ENCODE measurements at places on chromosomes 3 and 15.

- no peak for DNase-seq
Measured at GRCh38 chr3:127036209-127037020, 53.5 kb downstream of the PLXNA1 start.

DNA sequence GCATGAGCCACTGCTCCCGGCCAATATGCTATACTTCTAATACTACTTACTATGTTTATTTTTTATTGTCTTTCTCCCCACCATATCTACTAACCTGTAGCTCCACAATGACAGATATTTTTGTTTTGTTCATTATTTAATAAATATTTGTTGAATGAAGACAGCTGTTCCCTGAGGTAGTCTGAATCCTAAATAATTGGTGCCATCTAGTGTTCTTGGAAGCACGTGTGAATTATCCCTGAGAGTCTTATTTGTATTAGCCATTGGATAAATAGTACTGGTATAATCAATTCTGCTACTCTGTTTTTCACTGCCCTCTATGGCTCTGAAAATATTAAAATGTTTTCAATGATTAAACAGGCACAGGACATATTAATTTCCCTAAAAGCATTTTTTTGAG is 5.6 kb upstream of the APPL1 start:
- DNase-seq, result no peak

- DNase-seq, result no peak
Measured at GRCh38 chr15:42111924-42112323, 17.6 kb upstream of the PLA2G4D start.

- no peak for DNase-seq
Measured at GRCh38 chr3:72177075-72178050, 392.4 kb upstream of the PROK2 start.

GRCh38 chr15:42735382-42736165 is 1.4 kb downstream of the CDAN1 start:
- no peak for DNase-seq

- DNase-seq, result no peak
Measured at GRCh38 chr15:92164327-92165000, 229.2 kb upstream of the ST8SIA2 start.

GRCh38 chr15:69394556-69395282 is 19.4 kb upstream of the KIF23 start:
- peak; percentile 62 for DNase-seq

- DNase-seq, result no peak
Measured at GRCh38 chr3:184899953-184900595, 88.1 kb downstream of the VPS8 start.

DNA sequence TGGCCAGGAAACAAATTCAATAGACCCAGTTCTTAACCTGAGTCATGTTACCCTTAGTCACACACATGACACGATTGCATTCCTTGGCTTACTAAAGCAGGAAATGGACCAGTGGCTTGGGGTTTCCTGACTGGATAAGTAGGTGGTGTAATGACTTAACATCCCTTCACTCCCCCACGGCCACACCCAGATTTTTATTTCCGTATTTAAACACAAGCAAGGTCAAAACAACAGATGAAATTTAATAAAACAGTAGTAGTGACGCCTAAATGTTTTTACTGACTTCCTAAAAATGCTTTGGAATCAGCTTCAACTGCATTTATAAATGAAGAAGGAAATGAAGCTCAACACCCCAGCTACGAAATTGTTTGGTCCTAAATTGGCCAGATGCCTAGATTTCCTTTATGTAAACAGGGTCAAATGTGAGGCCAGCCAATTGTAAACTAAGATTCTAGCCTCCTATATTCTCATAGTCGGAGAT is 324.3 kb downstream of the CHST2 start:
- no peak for DNase-seq

DNA sequence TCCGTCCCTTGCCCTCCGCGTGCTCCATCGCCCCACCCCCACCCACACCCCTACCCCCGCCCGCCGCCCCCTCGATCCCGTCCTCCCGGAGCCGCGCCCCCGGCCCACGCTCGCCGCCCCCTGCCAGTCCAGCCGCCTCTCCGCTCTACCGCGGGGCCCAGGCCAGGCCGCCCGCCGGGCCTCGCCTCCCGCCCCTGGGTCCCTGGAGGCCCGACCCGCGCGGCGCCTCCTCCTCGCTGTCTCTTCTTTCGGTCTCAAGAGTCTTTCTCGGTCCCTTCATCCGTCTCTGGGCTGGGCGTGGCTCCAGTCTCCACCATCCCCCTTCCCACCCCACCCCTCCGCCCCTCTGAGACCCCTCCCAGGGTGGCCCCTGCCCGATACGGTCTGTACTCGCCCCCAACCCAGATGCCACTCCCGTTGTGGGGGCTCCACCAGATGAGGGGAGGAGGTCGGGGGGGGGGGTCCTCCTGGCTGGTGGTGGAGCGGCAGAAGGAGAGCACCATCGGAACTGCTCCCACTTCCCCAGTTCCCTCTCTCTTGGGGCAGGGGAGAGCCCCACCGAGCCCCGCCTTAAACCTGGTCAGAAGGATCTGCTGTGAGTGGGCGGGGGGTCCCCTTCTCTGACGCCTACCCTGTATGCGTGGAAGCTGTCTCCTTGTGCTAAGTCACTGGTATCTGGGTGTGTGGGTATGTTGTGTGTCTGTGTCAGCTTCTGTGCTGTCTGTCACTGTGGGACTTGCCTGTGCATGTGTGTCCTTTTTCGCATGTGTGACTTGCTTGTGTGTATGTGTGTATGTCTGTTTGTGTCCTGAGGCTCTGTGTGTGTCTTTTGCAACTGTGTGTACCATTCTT is 1.0 kb downstream of the PRKCD start:
- DNase-seq, result peak; percentile 20

DNA sequence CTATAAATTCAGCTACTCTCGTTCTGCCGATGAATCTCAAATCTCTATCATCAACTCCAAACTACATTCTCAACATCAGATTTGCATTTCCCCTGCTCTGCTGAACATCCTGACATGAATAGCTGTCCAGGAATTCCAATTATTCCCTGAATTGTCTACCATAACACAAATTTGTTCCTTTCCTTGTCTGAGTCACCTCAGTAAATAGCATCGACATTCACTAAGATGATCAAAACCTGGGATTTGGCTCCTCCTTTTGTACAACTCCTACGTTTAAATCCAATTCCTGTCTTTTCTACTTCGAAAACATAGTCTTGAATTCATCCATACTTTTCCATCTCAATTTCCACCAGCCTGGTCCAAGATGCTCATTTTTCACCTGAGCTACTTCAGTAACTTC is 107.0 kb downstream of the GREM1 start:
- no peak for DNase-seq

DNA sequence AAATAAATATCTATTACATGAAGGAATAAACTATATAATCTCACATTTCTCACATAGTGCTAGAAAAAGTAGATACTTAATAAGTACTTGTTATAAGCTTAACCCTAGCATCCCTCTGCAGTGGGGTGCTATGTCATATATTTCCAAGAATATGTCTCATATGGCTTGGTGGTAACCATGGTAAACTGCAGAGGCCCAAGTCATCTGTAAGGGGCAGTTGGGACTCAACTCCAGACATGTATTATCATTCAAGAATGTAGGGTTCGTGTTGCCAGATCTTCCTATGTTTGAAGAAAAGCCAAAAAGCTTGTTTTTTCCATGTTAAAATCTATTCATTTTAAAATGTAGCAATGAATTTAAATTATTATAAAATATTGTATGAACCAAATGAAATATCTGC is 46.2 kb downstream of the ZNF385D start:
- no peak for DNase-seq

GRCh38 chr15:91526424-91526823 is 327.1 kb upstream of the SLCO3A1 start:
- no peak for DNase-seq

GRCh38 chr3:14273901-14274611 is 95.4 kb downstream of the LSM3 start:
- DNase-seq, result no peak

DNA sequence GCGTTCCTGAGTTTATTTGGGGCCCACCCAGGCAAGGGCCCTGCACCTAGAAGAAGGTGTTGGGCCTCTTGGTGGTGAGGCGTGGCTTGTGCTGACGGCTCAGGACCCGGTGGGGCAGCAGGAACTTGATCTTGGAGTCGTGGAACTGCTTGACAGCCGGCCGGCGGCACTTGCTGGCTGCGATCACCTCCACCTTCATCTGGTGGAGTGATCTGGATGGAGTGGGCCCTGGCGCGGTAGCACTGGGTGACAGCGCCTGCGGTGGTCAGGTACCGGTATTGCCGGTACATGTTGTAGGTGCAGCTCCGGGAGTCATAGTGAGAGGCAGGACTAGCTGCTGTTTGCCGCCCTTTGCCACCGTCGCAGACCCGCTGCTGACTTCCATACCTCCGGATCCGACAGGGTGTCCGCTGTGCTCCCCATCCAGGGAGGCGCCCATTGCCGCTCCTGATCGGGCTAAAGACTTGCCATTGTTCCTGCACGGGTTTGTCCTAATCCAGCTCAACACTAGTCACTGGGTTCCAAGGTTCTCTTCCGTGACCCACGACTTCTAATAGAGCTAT is 136.8 kb downstream of the ANO10 start:
- DNase-seq, result no peak

- DNase-seq, result no peak
Measured at GRCh38 chr15:51283026-51283425, 55.4 kb downstream of the CYP19A1 start.

DNA sequence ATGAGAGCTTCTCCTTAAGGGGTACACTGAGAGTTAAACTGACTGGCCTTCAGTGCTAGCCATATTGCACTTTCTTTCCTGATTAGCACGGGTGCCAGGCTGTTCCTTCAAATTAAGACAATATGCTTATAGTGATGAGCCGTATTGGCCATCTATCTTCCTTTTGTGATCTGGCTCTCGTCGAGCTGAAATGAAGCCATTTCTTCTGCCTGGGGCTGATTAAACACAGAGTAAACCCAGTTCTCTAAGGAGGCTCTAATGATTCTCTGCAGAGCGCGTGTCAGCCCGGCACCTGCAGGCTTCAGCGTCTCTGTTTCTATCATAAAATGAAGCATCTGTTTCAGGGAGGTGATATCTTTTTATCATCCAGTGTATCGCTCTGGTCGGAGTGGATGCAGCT is 107.5 kb upstream of the NR2F2 start:
- DNase-seq, result no peak

DNA sequence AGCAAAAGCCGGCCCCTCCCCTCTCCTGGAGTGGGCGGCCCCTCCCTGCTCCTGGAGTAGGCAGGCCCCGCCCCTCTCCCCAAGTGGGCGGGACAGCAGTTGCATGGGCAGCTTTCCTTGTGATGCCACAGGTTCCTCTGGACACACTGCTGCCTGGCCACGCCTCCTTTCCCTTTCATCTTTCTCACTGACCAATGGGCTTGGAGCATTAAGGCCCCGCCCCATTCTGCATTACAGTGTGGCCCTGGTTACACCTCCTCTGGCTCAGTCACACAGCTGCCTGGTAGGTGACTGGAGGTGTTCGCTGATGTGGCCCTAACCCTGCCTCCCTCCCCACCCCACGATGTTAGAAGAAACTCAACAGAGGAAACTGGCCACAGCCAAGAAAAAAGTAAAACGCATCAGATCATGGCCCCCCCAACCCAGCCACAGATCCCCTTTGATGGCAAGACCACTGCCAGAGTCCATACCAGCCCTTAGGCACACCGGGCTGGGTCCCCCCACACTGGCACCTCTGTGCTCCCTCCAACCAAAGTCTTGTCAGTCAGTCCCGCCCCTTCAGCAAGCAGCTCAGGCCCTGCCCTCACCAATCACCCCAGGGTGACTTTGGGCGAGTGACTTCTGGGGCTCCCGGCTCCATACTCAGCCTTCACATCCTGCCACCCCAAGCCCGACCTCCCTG is 84.3 kb downstream of the ADAMTS7 start:
- DNase-seq, result no peak

Measured in activated CD8-positive, alpha-beta memory T cell treated with anti-CD3 and anti-CD28 coated beads for 4 hours (primary cell).